Stimulated activated memory B cell treated with anti-CD40 and anti-IgM and Interleukin-4, amounts not matched to agents 10 μg/mL and 1 μg/mL and 100 μg/mL, for 72 hours (primary cell): ENCODE measurements at places on chromosomes 7 and 10.

- no peak for ATAC-seq
Observed at GRCh38 chr10:104648421-104648820, 7.3 kb downstream of the SORCS3 start.

- ATAC-seq, result no peak
Observed at GRCh38 chr7:39238234-39238869, 260.6 kb downstream of the POU6F2 start.

GRCh38 chr10:113713640-113713982 lies 33.9 kb downstream of the CASP7 start:
- no peak for ATAC-seq

- ATAC-seq, result no peak
Observed at GRCh38 chr7:71682181-71682580, 550.2 kb downstream of the GALNT17 start.

DNA sequence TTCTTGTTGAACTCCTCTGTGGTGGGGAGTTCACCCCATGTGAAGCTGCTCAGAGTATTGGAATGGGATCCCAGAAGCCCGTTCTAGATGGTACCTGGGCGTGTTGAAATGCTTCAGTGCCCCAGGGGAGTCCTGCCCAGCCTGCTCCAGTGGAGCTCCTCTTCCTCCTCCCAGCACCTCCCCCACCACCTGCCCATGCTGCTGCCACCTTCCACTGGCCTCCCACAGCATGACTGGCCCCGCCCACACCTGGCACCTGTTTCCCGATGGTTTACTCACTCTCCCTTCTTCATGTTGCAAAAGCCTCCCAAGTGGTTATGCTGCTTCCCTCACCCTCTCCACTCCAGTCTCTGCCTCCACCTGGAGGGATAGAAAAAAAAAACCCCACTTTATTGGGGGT lies 32.2 kb upstream of the PCBD1 start:
- no peak for ATAC-seq

DNA sequence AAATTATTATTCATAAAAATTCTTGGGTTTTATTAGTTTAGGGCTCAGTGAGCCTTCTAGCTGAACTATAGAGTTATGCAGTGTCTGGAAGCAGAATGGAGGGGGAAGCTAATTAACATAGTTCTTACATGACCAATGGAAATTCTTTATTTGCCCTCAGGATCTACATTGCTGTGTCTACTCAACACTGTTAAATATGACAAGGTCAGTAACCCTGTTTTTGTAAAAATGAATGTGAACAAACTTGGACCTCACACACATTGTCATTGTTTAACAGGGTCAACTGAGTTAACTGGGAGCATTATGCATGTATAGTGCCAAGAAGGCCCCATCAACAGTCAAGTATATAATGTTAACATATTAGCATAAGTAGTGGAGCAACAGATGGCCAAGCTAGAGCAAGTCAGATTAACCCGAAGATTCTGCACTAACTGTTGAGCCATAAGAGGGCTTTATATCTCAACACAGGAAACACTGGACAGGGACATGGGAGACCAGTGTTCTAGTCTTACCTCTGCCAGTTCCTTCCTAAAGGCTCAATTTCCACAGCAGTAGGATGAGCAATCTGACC lies 122.5 kb upstream of the SEM1 start:
- ATAC-seq, result no peak
